ENCODE measurements at places on chromosomes 1 and 21.

DNA sequence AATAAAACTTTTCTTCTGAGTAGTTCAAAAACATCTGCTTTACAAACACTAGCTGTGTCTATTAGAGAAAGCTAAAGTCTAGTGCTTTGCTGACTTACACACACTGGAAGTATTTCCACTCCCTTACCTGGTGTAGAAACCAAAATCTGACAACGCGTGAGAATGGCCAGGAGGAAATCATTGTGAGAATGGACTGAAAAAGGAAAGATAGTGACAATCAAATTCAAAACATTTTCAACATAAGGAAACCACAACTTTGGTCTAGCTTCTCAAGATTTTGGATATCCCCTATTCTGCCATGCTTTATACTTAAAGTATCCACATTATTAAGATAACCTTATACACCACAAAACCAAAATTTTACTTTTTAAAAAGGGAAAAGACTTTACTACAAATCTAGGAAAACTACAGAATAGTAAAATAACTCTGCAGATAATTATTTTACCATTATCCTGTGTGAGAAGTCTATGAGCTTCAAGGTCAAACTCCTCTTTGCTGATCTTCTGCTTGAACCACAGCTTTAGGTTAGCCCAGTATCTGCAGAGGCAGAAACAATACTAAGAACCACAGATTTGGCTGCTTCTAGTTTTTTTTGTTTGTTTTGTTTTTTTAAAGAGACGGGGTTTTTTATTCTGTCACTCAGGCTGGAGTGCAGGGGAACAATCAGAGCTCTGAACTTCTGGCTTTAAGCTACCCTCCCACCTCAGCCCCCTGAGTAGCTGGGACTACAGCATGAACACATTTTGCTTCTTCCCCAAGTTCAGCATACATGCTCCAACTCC is 6.6 kb downstream of the TADA1 start:
- DNase-seq = no peak

DNA sequence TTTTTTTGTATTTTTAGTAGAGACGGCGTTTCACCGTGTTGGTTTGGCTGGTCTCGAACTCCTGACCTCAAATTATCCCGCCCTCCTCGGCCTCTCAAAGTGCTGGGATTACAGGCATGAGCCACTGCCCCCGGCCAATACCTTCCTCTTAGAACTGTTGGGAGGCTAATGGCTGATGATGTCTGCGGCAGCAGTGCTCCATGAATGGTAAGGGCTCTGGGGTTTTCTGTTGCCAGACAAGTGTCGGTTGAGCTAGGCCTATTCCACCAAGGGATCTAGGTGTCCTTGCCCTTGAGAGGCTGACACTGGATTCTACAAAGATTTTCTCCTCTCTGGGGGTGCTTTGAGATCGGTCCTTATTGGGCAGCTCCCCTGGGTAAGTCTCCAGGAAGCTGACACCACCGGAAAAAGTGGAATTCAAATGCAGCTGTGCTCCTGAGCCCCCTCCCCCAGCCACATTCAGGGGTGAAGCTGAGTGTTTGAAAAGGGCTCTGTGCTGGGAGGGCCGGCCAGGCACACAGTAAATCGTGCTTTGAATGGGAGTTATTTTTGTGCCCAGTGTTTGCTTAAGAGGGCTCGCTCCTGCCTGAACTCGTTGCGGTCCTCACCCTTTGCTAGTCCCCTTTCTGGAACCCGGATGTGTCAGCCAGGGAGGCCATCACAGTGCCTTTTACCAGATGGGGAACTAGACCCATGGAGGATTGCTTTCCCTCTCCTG is 5.2 kb downstream of the SOX13 start:
- no peak for DNase-seq

- DNase-seq = no peak
Measured at GRCh38 chr1:227449051-227449450, 114.3 kb upstream of the ZNF678 start.

GRCh38 chr1:94698356-94698755 is 121.8 kb upstream of the SLC44A3 start:
- no peak for DNase-seq

DNA sequence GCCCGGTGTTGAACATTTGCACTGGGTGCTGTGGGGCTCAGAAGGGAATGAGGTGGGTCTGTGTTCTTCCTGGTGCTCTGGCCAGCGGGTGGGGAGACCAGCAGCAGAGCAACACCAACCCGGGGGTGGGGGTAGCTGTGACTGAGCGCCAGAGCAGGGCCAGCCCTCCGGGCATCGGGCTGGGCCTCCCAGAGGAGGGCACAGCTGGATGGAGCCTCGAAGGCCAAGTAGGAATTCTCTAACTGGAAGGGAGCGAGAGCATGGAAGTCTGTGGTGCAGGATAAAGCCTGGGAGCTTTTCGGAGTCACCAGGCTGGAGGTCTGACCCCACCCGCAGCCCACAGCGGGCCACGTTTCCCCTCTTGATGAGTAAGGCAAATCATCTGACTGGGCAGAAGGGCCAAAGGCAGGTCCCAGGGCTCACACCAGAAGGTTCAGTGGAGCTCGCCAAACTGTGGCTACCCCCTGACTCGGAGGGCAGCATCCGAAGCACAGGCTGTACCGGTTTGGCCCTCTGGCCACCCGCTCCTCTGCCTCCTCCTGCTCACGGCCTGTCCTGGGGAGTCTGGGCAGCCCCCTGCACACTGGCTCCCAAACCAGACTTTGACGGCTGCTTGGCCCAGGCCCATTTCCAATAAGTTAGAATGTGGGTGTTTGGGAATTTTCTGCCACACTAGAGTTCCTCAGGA is 18.8 kb downstream of the SLC1A7 start:
- no peak for DNase-seq

DNA sequence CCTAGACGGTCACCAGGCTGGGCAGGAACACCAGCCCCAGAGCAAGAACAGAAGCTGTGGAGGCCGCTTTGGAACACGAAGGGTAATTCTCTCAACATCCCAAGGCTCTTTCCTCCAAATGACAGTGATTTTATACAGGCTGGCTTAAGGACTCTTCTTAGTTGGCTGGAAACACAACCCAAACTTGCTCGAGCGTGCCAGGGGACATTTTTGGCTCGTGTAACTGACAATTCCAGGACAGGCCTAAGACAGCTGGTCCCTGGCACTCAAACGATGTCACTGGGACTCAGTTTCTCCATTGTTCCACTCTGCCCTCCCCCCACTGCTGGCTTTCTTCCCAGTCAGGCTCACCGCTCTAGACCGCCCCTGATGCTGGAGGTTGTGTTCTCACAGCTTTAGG is 164.7 kb downstream of the NPHP4 start:
- DNase-seq = no peak
